Cerebellar nuclear complex (tissue), 1 donor: ENCODE measurements at places on chromosomes 6 and 20.

DNA sequence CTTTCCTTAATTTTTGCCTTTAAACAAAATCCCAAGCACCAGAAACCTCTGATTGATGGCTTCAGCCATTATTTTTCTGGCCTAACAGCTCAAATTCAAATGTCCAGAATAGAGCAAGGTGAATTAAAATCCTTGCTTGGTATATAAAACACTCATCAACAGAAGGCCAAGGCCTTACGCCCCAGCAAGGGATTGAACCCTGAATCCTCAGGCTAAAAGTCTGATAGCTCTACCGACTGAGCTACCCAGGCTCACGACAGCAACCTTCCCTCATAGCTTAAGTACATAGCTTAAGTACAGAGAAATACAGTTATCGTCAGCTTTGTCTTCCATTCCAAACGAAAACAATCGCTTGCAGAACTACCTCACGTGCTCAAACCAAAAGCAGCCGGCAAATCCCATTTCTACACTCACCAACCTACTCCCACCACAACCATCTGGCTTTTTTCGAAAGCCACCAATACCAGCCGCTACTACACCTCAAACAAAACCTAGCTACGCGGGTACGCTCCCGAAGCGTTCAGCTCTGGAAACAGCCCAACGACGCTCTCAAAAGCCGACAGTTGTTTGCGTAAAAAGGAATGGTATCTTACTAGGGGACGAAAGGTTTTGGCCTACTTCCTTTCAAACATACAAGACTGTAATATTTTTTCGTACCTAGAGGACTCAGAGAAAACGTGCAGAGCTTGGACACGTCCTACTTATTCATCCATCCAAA, 167.5 kb downstream of the GPX5 start:
- DNase-seq, result no peak

DNA sequence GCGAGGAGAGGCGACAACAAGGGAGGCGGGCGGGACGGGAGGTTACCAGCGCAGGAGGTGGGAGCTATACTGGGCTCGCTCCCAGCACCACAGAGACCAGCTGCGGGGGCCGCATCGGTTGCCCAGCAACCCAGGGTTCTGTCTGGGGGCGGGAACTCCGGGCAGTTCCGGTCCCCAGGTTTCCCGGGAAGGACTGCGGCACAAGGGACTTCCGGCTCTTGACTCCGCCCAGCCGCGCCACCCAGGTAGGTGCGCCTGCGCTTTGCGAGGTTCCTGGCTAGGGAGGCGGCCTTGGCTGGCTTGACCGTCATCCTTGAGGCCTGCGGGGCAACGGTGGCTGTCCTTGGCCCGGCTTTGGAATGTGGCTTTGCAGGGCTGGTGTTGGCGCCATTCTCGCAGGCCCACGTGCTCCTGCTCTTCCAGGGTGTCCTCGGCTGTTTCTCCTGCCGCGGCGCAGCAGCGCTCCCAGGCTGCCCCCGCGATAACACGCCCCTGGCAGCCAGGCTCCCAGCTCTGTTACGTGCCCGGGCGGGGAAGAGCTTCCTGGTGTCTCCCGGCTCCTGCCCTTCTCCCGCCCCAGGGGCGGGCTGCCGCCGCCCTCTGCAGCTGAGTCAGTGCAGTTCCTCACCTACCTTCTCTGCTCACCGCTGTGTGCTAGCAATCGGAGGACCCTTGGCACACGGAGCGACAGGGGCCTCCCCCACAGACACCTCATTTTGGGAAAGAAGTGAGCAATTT, at the start of gene RSPH3:
RSPH3 (minus strand) TSS at position 537 of the 738 bp plus-strand sequence. CDS start 652 bp downstream, outside the sequence.
- peak; percentile 85 for DNase-seq

- no peak for DNase-seq
Measured at GRCh38 chr6:126361832-126362440, 22.0 kb downstream of the CENPW start.

DNA sequence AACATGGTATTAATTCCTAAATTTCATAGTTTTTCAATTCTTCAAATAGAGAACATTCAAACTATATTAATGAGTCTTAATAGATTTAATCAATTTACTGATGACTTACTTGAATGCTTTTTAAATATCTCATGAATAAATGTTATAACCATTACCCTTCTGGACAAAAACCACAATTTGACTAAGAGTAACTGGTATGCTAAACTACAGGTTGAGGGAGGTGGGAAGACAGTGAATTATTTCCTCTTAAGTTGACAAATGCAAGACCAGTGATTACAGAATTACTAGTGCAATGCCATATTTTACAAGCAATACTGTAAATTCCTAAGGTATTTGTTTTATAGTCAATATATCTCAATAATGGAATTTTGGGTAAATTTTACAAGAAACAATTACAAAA, 65.1 kb downstream of the REV3L start:
- no peak for DNase-seq

DNA sequence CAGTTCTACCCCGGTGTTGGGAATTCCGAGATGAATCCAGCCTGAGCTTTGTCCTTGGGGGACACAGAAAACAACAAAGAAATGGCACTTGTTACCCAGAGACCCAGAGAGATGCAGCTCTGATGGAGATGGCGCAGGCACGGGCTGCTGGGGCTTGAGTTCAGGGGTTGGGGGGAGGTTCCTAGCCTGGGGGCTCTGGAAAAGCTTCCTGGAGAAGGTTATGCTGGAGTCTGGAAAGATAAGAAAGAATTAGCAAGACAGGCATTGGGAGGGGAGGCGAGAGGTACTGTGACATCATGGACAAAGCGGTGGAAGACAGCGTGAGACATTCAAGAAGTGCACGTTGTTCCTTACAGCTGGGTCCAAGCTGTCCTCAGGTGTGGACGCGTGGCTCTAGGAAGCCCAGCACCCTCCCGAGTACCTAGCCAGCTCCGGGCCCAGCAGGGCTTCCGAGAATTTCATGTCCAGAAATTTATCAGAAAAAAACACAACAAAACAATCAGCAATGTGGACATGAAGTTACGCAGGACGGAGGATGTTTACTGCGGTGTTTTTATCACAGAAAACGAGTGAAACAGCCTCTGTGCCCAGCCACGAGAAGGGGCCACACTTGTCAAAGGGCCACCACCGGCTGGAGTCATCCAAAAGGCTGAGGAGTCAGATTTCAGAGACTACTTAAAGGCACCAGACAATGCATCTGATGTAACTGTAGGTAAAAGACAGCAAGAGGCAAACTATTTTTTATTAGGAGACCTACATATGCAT, 39.5 kb downstream of the C20orf203 start:
- DNase-seq, result no peak

DNA sequence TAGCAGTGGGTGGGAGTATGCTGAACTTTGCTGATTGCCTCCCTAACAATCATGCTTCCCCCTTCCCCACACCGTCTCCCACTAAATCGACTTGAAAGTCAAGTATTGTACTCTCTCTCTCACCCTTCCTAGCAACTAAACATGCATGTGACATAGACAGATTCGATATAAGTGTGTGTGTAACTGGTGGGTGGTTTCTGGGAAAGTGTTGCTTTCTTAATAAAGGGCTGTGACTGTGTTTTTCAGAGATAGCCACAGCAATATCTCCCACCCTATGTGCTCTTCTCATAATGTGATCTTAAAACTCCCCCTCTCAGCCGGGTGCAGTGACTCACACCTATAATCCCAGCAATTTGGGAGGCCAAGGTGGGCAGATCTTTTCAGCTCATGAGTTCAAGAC, 49.3 kb upstream of the E2F3 start:
- no peak for DNase-seq

GRCh38 chr6:43669050-43669921, 18.3 kb downstream of the MRPS18A start:
- no peak for DNase-seq

DNA sequence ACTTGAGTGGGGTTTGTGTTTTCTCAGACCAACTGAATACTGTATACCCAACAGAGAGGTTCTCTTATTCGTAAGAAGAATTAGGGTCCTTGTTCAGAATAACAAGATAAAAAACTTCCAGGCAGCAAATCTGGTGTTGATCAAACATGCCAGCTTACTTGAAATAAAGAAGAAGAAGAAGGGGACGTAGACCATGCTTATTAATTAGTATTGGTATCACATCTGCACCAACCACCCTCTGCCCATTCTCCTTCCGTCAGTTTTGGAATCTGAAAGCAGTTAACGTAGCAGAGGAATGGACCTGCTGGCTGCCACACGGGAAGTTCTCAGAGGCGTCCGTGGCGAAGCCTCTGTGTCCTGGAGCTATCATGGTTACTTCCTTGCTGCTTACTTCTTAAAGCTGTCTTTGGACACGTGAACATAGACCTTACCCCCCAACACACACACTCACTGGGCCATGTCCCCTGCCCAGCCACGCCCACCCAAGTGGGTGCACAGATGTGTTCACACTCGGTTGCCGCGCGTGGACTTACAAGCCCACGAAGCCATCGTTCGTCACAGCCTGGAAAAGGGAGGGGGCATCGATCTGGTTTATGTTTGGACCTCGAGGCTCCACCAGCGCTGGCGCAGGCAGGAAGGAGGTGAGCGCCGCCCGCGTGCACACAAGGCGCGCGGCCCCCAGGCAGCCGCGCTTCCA, 4.1 kb upstream of the DLL1 start:
- DNase-seq, result no peak

GRCh38 chr6:113172531-113172966, 684.6 kb upstream of the MARCKS start:
- DNase-seq, result no peak

GRCh38 chr6:132816660-132817059, 2.3 kb downstream of the RPS12 start:
- no peak for DNase-seq

DNA sequence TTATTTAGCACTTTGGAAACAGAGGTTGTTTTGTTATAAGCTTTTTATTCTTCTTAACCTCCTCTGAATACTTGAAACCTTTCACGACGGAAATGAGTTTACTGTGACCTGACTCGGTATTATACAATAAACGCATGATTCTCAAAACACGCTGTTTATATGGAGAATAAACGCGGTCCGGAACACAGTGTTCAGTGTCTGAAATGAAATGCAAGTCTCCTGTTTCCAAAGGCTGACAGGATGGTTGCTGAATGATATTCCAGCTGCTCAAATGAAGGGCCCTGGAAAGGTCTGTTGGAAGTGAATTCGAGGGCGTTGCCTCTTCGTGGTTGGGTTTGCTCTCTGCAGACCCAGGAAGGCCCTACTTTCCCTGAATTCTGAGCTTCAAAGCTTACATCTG, 83.4 kb downstream of the RSPH3 start:
- no peak for DNase-seq
